ENCODE measurements at places on chromosomes 6 and 20.

DNA sequence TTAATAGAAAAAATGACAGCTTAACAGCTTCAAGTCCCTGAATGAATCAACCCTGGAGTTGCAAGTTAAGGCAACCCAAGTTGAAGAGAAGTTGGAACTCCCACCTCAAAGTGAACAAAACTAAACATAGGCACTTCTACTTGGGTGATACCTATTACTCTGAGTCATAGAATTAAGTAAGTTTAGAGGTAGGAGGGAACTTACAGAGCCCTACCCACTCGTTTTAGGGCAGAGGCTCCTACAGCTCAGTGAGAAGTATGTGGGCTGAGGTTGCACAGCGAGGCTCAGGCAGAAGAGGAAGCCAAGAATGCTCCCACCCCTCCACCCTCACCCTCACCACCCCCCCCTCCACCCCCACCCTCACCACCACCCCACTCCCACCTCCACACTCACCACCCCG lies 42.2 kb downstream of the NFATC2 start:
- peak; percentile 60 for DNase-seq

DNA sequence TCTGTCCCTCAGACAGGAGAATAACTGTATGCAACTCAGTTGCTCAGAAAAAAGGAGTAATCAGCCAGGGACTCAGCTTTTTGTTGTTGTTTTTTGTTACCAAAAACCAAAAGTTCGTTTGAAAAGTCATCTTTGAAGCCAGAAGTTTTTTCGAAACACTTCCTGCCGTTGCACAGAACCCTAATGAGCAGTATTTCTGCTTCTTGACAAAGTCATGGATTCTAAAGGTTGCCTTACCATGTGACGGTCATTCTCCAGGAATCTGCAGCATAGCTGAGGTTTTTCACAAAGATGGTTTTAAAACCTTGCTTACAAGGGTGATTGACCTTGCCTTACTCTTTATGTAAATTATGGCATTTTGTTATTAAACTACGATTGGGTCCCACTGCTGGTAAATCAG lies 1.9 kb downstream of the RAB32 start:
- DNase-seq = no peak

GRCh38 chr6:137403855-137404254 lies 90.3 kb downstream of the OLIG3 start:
- no peak for DNase-seq

- no peak for DNase-seq
Observed at GRCh38 chr6:63713332-63713731, 77.7 kb downstream of the PHF3 start.

GRCh38 chr20:40080041-40080652 lies 608.9 kb downstream of the MAFB start:
- DNase-seq = no peak

- no peak for DNase-seq
Observed at GRCh38 chr20:22686097-22686496, 101.7 kb upstream of the FOXA2 start.

GRCh38 chr20:51119914-51120313 lies 97.0 kb upstream of the KCNG1 start:
- DNase-seq = no peak

- no peak for DNase-seq
Observed at GRCh38 chr6:144372611-144373594, 87.8 kb downstream of the UTRN start.

GRCh38 chr6:170437719-170438401 lies 115.2 kb downstream of the PSMB1 start:
- DNase-seq = no peak

DNA sequence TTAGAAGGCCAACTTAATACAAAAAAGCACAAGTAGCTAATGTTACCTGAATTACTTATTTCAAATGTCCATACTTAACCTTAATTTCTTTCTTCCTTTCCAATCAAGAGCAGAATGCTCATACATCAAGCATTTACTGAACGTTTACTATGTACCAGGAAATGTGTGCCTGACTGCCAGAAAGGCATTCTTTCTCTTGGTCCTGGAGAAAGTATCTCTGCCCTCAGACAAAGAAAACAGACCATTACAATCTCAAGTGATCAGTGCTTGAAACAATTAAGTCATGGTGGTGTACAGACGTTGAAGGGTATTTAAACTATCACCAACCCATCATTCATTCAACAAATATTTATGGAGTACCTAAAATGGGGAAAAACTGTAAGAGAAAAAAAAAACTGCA lies 26.4 kb downstream of the CSNK2A1 start:
- DNase-seq = no peak

GRCh38 chr20:3390759-3391425 lies 16.6 kb downstream of the DNAAF9 start:
- DNase-seq = no peak

DNA sequence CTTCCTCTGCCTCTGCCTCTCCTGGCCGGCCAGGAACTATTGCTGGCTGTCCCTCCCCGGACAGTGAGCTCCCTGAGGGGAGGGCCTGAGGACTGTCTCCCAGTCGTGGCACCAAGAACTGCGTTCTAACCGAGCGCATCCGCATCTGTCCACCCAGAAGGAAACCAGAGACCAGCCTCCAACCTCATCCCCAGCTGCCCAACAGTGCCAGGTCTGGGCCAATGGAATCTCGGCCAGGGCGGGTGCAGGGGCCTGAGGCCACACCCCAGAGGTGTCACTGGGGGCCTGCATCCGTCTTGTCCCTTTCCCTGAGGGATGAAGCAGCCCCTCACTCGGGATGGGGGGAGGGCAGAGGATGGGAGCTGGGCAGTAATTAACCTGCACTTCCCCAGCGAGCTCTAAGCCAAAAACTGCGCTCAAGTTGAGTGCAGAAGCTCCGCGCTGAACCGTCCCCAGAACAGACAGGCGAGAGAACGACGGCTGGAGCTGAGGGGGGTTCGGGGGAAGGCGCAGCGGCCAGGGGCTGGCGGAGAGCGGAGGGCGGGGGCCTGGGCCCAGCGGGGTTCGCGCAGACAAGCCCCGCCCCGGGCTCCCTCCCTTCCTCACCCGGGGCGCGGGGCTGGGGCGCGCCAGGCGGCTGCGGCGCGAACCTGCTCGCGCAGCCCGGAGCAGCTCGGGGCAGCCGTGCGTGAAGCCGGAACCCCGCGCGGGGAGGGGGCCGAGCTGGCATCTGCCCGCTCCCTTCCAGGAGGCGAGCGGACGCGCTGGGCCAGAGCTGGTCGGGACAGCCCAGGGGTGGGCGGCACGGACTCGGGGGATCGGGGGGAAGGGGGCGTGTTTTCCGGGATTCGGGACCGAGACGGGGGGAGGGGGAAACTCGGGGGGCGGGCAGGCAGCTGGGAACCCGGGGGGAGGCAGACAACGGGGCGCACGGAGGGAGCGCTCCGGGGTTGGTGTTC lies 1.4 kb downstream of the TFEB start:
- peak; percentile 64 for DNase-seq

GRCh38 chr6:143731789-143732188 lies 54.0 kb downstream of the PHACTR2 start:
- no peak for DNase-seq

DNA sequence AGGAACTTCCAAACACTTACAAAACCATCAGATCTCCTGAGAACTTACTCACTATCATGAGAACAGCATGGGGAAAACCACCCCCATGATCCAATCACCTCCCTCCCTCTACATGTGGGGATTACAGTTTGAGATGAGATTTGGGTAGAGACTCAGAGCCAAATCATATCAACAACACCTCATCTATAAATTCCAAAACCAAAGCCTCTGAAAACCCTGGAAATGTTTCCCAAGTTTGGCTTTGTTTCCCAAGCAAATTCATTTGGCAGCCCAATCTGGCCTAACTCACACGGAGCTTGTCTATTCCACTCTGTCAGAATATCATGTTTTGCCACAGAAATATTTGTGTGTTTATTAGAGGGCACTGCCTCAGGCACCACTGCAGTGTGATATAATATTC lies 142.6 kb downstream of the COL9A1 start:
- no peak for DNase-seq

- DNase-seq = no peak
Observed at GRCh38 chr6:132527791-132528190, 10.3 kb upstream of the TAAR9 start.

GRCh38 chr6:169185011-169185521 lies 68.6 kb downstream of the THBS2 start:
- no peak for DNase-seq

- no peak for DNase-seq
Observed at GRCh38 chr6:33279257-33279695, 2.4 kb downstream of the B3GALT4 start.

DNA sequence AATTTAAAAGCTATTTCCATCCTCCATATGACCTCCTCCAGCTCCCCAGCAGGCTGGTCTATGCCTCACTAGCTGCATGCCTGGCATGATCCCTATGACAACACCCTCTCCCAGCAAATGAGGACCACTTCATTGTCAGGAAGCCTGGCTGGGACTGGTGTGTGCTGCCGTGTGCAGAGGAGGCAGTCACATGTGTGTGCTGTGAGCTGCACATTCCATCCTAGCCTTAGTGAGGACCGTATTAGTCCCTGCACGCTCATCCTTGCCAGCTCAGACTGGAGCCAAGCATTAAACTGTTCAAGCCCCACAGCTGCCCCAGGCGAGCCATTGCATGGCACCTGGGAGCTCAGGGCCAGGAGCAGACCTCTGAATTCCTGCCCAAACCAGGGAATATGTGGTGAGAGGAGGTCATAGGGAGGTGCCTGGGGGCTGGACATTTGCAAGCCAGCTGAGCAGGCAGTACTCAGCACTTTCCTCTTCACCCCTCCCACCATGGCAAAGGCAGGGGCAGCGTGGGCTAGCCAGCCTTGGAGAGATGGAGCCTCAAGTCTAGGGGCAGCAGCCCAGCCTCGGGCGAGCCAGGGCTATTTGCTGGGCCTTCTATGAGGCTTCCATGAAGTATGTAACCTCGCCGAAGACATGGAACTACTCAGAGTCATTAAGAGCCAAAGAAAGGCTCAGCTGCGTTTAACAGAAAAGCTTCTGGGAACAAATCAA lies 8.7 kb upstream of the CCN5 start:
- DNase-seq = no peak

DNA sequence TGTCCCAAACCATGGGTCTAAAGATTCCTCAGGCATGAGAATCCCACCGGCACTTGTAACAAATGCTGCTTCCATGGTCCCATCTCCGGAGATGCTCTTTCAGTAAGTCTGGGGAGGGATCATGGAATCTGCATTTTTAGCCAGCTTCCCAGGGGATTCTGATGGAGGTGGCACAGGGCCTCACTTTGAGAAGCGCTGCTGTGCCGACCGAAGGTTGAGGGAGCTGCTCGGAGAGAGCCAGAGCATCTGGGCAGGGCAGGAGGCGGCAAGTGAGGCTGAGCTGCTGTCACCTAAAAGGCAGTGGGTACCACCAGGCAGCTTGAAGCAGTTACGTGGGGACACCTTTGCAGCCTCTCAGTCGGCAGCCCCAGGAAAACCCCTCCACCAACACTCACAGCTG lies 100.2 kb upstream of the CDYL start:
- DNase-seq = no peak

DNA sequence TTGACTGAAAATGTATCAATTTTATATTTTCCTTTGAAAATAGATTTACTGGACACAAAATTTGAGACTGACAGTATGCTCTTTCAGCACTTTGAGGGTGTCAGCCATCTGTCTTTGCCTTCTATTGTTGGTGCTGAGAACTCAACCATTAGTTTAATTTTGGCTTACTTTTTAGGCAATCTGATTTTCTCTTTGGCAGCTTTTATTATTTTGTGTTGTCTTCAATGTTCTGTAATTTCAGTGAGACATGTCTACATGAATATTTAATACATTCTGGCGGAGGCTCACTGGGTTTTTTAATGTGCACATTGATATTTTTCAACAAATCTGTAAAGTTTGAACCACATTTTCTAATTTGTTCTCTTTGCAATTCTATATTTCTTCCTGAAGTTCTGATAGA lies 648.6 kb downstream of the C6orf118 start:
- no peak for DNase-seq

- DNase-seq = no peak
Observed at GRCh38 chr20:36090223-36090622, 64.3 kb upstream of the EPB41L1 start.
